ENCODE measurements at places on chromosomes 3 and 15. TPM values are rescaled to one million over a fixed set of nuclear protein-coding genes. Genes with fewer than 3 reads are reported as not detected.

Gene IREB2
- 69.2 TPM for total RNA-seq

Gene SERPINI2
- total RNA-seq, result 0.32 TPM

Gene ERC2
- total RNA-seq, result 7.4 TPM

Gene CORO2B
- 6.2 TPM for total RNA-seq

Gene XCR1
- total RNA-seq, result not detected

Gene RHOV
- 0.43 TPM for total RNA-seq

Gene OXTR
- 2.2 TPM for total RNA-seq

Gene HRG
- total RNA-seq, result not detected

Gene DOCK3
- 3.1 TPM for total RNA-seq

Gene SPATA12
- total RNA-seq, result not detected

Gene SKOR1
- total RNA-seq, result not detected

Gene GOLGA8S
- 0.14 TPM for total RNA-seq

Gene GOLGA8G
- total RNA-seq, result not detected

Gene MCF2L2
- 0.89 TPM for total RNA-seq

Gene FETUB
- not detected for total RNA-seq

Gene DUT
- total RNA-seq, result 41.4 TPM

Gene STARD9
- 6.4 TPM for total RNA-seq

Gene THSD4
- 0.99 TPM for total RNA-seq

Gene MAP6D1
- total RNA-seq, result 4.6 TPM

Gene RAD51
- 3.6 TPM for total RNA-seq

Gene GOLGA8T
- total RNA-seq, result 0.32 TPM

Gene RTP1
- not detected for total RNA-seq

Gene AQP9
- total RNA-seq, result not detected

Gene SLC22A13
- total RNA-seq, result 0.72 TPM

Gene CPNE4
- total RNA-seq, result 1.9 TPM

Gene AADACL2
- total RNA-seq, result not detected

Gene CDHR4
- not detected for total RNA-seq

Gene HSPBAP1
- 4.3 TPM for total RNA-seq

Gene LEKR1
- total RNA-seq, result 0.43 TPM

Gene CRYGS
- 2.1 TPM for total RNA-seq

Gene ZNF445
- total RNA-seq, result 20.9 TPM

Gene AGBL1
- total RNA-seq, result not detected

Gene PLSCR2
- total RNA-seq, result not detected

Gene IQCF5
- total RNA-seq, result not detected

All from astrocyte (in vitro differentiated cells and primary cell).